ENCODE measurements at places on chromosomes 6 and 20.

DNA sequence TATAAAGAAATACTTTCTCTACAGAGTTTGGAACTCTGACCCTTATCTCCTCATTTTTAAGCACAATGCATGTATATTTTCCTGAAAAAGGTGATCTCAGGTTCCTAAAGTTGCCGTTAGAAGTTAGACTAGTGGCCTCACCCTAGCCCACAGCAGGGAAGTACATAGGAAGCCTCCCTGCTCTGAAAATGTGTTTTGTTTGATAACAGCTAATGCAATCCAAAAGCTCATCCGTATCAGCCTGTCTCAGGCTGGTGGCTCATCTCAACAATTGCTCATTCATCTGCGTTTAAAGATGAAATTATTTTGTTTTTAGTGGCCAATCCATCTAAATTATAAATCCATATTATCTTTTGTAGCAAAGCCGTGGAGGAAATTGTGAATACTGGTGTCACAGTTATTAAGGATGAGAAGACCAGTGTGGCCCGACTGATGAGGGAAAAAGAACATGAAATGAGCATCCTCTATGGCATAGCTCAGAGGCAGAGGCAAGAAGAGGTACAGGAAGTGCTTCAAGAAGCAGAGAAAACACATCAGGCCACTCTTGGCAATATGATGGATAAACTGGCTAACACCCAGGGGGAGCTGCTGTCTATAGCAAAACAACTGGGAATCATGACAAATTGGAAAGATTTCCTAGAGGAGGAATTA is 20.1 kb downstream of the C6orf163 start:
- no peaks in the 10 kb centered on the region for H3K36me3 ChIP-seq
- H3K27ac ChIP-seq: no peak overlapping the region
- H3K27me3 ChIP-seq: no peaks in the 10 kb centered on the region
- DNase-seq: no peak
- H3K4me3 ChIP-seq: no peak overlapping the region
- H3K4me1 ChIP-seq: no peaks in the 10 kb centered on the region

DNA sequence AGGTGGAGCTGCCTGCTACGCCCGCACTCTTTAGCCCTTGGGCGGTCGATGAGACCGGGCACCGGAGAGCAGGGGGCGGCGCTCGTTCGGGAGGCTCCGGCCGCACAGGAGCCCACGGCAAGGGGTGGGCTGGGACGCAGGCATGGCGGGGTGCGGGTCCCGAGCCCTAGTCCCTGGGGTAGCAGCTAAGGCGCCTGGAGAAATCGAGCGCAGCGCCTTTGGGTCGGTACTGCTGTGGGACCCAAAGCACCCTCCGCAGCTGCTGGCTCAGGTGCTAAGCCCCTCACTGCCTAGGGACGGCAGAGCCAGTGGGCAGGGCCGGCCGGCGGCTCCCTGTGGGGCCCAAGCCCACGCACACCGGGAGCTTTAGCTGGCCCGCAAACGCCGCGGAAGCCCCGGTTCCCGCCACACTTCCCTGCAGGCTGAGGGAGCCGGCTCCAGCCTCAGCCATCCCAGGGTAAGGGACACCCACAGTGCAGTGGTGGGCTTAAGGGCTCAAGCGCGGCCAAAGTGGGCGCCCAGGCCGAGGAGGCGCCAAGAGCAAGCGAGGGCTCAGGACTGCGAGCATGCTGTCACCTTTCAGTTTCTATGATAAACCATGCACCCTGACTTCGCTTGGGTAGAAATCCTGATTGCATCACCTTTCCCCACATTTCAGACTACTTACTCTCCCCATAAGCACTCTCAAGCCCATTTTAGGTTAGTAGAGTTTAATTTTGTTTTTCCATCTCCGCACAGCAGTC is 52.0 kb downstream of the MYLIP start:
- H3K27ac ChIP-seq: peak overlapping the region; percentile 90
- peaks cover 16% of the 10 kb centered on the region for H3K4me1 ChIP-seq
- H3K4me3 ChIP-seq: peak overlapping the region; percentile 36
- H3K36me3 ChIP-seq: peaks cover 9% of the 10 kb centered on the region
- no peaks in the 10 kb centered on the region for H3K27me3 ChIP-seq

DNA sequence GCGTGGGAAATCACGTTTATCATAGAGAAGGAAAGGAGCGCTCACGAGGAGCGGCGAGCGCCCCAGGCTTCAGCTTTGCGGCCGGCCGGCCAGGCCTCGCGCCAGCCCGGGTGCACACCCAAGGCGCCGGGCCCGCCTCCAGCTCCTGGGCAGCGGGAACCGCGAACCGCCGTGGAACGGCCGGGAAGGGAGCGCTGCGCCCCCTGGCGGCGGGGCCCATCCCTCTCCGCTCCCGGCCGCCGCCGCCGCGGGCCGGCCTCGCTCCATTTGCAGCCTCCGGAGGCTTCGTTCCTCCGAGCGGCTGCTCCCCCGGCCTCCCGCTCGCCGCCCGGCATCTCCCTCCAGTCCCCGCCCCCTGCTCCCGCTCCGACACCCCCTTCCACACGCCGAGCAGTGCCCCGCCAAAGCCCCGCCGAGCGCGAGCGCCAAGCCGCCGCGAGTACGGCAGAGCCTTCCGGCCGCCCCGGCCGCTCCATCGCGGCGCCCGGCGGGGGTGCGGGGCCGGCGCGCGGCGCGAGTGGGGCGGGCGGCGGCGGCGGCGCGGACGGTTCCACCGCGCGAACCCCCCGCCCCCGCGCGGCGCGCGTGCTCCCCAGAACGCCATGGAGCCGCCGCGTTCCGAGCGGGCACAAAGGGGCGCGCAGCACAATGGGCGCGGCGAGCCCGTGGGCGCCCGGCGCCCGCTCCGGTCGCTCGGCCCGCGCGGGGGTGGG is 946 bp downstream of the BEND3 start:
- peaks cover 10% of the 10 kb centered on the region for H3K36me3 ChIP-seq
- peak overlapping the region; percentile 78 for H3K4me3 ChIP-seq
- H3K27ac ChIP-seq: no peak overlapping the region
- peak; percentile 63 for DNase-seq
- H3K27me3 ChIP-seq: peaks cover 6% of the 10 kb centered on the region
- peaks cover 8% of the 10 kb centered on the region for H3K4me1 ChIP-seq

- no peak overlapping the region for H3K4me3 ChIP-seq
- no peaks in the 10 kb centered on the region for H3K27me3 ChIP-seq
- no peak overlapping the region for H3K27ac ChIP-seq
Measured at GRCh38 chr20:37997516-37997915, 35.7 kb downstream of the TTI1 start.

DNA sequence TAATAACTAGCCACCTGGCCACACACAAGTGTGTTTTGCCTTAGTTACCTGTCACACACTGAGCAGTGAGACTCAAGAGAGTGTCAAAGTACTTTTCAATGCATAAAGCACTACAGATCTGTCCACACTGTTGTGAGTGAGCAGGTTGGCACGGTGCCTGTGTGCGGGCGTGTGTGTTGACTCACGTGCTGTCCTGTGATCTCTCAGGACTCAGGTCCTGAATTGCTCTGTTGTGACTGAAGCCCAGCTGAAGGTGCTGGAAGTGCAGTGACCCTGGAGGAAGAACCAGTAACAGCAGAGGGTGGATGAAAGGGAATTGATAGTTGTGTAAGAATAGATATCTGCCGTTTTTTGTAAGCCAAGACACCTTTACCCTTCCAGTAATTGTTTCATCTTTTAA is 18.3 kb downstream of the SLC16A10 start:
- no peaks in the 10 kb centered on the region for H3K36me3 ChIP-seq
- DNase-seq: no peak
- no peak overlapping the region for H3K27ac ChIP-seq

- H3K27me3 ChIP-seq: peaks cover 22% of the 10 kb centered on the region
- DNase-seq: no peak
- no peaks in the 10 kb centered on the region for H3K36me3 ChIP-seq
- H3K27ac ChIP-seq: peak overlapping the region; percentile 59
Measured at GRCh38 chr6:46626228-46626909, 26.2 kb downstream of the CYP39A1 start.

- no peaks in the 10 kb centered on the region for H3K36me3 ChIP-seq
- no peaks in the 10 kb centered on the region for H3K27me3 ChIP-seq
- no peak overlapping the region for H3K4me3 ChIP-seq
- H3K27ac ChIP-seq: no peak overlapping the region
- no peaks in the 10 kb centered on the region for H3K4me1 ChIP-seq
Measured at GRCh38 chr6:94269256-94269655, 849.9 kb upstream of the EPHA7 start.

DNA sequence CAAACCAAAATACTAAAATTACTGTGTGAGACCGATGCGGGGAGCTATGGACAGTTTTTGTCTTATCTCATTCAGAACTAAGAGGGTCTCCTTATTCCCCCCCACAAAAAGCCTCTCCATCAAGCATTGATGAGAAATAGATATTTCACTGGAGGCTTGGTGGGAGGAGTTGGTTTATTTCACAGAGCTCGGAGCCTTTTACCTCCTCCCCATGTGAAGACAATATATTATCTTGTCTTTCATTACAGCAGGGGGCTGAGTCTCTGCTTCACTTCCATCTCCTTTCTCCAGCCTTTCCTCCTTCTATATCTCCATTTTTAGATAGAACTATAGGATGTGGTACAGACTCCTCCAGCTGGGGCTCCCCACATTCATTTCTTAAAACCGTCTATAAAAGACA is 29.9 kb upstream of the MRAP2 start:
- H3K4me1 ChIP-seq: no peaks in the 10 kb centered on the region
- no peaks in the 10 kb centered on the region for H3K36me3 ChIP-seq
- H3K4me3 ChIP-seq: no peak overlapping the region
- no peak overlapping the region for H3K27ac ChIP-seq
- H3K27me3 ChIP-seq: peaks cover 19% of the 10 kb centered on the region

- H3K27me3 ChIP-seq: no peaks in the 10 kb centered on the region
- peaks cover 11% of the 10 kb centered on the region for H3K4me1 ChIP-seq
- no peak overlapping the region for H3K4me3 ChIP-seq
- H3K36me3 ChIP-seq: peaks cover 10% of the 10 kb centered on the region
- DNase-seq: no peak
Measured at GRCh38 chr6:109715616-109716015, 24.5 kb downstream of the FIG4 start.

GRCh38 chr20:37590938-37591490 is 63.3 kb upstream of the BLCAP start:
- H3K27ac ChIP-seq: no peak overlapping the region
- H3K36me3 ChIP-seq: no peaks in the 10 kb centered on the region

DNA sequence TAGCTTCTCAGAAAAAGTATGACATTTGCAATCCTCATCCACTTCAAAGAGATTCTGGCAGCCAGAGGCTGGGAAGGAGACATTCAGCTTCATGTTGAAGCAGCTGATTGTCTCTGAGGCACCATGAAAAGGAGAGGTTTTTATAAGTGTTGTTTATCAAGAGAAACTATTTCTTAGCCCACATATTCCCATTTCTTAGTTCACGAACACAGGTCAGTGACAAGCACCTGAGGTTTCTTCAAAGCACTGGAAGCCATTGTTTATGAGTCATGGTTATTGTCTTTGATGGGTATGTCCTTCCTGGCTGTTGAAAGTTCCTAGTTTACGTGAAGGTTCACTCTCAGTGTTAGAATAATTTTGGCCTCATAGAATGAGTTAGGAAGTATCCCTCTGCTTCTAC is 3.0 kb upstream of the DDX43 start:
- no peaks in the 10 kb centered on the region for H3K27me3 ChIP-seq
- DNase-seq: no peak
- H3K36me3 ChIP-seq: no peaks in the 10 kb centered on the region
- no peak overlapping the region for H3K27ac ChIP-seq
- H3K4me1 ChIP-seq: peaks cover 23% of the 10 kb centered on the region

DNA sequence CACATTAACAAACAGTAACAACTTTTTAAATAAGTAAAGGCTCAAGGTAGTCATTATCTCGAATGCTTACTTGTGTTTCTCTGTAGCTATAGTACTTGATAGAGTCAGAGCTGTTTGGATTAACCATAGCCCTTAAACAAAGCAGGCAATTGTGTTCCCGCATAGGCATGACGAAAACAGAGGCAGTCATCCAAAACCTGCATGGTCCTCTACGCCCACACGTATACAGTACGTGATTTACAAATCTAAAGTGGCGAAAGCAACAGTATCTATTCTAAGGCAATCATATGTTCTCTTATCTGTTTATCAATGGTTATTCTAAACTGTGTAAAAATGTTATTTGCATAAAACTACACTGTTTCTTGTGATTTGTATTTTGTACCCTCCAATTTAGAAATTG is 31.8 kb downstream of the HFE start:
- peaks cover 24% of the 10 kb centered on the region for H3K36me3 ChIP-seq
- H3K4me3 ChIP-seq: no peak overlapping the region
- no peak overlapping the region for H3K27ac ChIP-seq
- peaks cover 14% of the 10 kb centered on the region for H3K4me1 ChIP-seq
- DNase-seq: no peak

GRCh38 chr6:35018746-35019145 is 122.4 kb downstream of the TCP11 start:
- peaks cover 1% of the 10 kb centered on the region for H3K4me1 ChIP-seq
- H3K4me3 ChIP-seq: no peak overlapping the region
- no peaks in the 10 kb centered on the region for H3K27me3 ChIP-seq
- H3K36me3 ChIP-seq: no peaks in the 10 kb centered on the region

Data from effector memory CD8-positive, alpha-beta T cell (primary cell).